Fibroblast of villous mesenchyme (primary cell): ENCODE measurements at places on chromosomes 16 and 17. TPM values are rescaled to one million over a fixed set of nuclear protein-coding genes. Genes with fewer than 3 reads are reported as not detected.

- peak; percentile 97 for DNase-seq
Measured at GRCh38 chr16:2663553-2664546, 18.5 kb upstream of the KCTD5 start.

GRCh38 chr17:68450391-68450790, 6.9 kb downstream of the WIPI1 start:
- DNase-seq = no peak

- peak; percentile 30 for DNase-seq
Measured at GRCh38 chr17:81510785-81511553, 1.6 kb downstream of the ACTG1 start.

GRCh38 chr17:80930335-80931279, 61.0 kb upstream of the CHMP6 start:
- DNase-seq = no peak

DNA sequence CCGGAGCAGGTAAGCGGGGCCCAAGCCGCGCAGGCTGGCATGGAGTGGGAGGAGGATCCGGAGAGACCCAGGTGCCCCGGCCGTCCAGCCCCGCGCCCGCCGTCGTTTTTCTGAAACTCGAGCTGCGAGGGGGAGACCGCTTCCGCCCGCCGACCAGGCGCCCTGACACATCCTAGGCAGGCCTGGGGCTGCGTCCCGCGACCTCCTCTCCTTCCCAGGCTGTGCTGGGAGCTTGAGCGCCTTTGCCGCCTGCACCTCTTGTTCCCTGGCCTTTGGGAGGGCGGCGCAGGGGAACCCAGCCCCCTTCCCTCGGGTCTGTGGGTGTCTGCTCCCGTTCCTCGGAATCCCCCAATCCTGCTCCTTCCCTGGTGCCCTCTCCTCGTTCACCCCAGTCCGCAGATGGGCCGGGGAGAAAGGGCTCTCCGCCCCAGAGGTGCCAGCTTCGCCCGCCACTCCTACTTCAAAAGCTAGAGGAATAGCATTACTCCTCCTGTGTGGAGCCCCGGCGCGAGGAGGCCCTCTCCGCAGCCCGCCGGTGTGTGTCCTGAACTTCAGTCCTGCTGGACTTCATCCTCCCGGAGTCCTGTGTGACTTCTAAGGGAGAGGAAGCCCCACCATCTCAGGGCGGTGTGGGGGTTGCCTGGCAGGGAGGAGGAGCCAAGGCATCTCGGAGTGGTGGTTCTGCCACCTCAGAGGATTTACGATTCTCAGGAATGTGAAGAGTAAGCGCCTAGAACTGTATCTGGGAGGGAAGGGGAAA, 1.0 kb downstream of the NHERF1 start:
- DNase-seq = peak; percentile 58

GRCh38 chr17:41026715-41027471, at the start of gene KRTAP1-5:
KRTAP1-5 (minus strand) TSS chr17:41027208; CDS start chr17:41027155, 53 bp downstream.
- peak; percentile 92 for DNase-seq

DNA sequence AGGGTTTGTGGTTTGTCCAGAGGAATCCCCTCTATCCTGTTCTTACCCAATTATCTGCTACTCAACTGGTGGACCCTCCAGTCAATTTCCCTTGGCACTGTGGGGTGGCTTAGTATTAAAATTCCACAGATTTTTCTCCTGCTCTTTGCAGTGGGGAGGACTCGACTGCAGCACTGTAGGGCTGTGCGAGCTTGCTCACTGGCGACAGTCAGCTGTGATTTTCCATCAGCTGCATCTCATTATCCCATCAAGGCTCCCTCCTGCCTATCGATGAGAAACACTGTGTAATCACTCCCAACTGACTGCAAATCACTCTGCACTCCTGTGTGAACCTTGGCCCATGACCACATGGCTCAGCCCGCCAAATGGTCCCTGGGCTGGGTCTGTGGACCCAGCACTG, 90.5 kb upstream of the MAF start:
- no peak for DNase-seq

The BEAN1 gene
- total RNA-seq = under 0.01 and 0.32 TPM in 2 replicates

DNA sequence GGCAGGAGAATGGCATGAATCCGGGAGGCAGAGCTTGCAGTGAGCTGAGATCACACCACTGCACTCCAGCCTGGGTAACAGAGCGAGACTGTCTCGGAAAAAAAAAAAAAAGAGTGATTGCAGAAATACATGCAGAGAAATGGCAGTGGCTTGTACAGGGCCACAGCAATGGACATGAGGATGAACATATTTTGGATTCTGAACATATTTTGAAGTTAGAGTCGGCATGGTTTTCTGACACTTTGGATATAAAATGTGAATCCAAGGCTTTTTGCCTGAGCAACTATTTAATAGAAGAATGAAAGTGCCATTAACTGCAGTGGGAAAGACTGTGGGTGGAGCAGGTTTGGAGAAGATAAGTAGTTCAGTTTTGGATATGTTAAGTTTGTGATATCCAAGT, 35.8 kb downstream of the CPD start:
- DNase-seq = peak; percentile 37

- DNase-seq = peak; percentile 66
Measured at GRCh38 chr17:15392326-15392741, 50.9 kb upstream of the TEKT3 start.

The SIAH1 gene
- total RNA-seq = 28.9 and 39.3 TPM in 2 replicates

GRCh38 chr17:61678339-61678738, 87.3 kb upstream of the NACA2 start:
- DNase-seq = no peak

The HAPSTR1 gene
- 86.8 and 87.0 TPM in 2 replicates for total RNA-seq

DNA sequence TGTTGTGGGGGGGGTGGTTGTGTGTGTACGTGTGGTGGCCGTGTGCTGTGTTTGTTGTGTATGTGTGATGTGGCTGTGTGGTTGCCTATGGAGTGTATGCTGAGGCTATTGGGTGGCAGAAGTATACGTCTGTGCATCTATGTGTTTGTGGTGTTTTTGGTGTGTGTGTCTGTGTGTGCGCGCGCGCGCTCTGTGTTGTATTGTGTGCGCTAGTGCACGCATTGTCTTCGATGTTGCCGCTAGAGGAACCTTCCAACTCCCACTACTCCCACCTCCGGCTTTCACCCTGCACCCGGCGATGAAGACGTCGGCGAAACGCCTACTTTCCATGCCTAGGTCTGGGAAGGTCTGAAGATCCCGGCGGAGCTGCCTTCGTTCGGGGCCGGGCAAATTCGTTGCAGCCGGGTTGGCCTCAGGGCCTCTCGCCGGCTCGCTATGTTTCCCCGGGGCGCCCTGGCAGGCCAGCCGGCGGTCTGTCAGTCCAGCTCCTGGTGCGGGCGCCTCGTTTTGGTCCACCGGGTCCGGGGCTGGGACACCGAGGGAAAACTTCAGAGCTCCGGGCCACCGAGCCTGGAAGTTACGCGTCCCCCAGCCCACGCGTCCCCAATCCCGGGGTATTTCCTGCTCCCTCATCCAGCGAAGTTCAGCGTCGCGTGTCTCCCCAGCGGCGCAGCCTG, 5.2 kb upstream of the DLX4 start:
- no peak for DNase-seq
